Activated CD4-positive, alpha-beta T cell treated with anti-CD3 and anti-CD28 coated beads, Interleukin-2, amount 50 U/mL, for 1 hour (primary cell): ENCODE measurements at places on chromosomes 2 and 18.

GRCh38 chr2:220959391-220959802 is 612.7 kb downstream of the EPHA4 start:
- DNase-seq: no peak

DNA sequence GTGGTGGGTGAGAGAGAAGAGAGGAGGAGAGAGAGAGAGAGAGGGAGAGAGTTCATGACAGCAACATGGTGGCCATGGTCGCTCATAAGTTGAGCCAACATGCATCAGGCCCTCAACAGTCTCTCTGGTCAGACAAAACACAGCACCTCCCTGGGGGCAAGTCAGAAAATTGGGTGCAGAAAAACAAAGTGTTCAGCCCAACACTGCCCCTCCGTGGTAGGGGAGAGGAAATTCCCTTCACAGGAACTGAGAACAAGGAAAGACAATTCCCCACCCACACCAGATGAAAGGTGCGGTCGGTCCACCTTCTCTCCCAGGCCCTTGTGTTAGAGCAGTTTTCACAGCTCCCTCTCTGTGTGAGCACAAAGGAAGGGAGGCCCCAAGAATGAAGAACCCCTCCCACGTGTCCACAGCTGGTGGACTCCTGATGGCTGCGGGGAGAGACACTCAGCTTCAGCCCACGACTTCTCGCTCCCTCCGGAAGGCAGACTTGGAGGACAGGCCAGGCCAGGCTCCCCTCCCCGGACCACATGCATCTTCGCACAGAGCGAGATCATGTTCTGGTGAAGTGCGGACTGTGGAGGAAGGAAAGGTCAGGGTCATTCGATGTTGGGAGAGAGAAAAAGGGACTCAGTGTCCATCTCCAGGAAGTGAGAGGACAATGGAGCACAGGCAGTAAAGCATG is 181.7 kb downstream of the ANAPC1 start:
- DNase-seq: peak; percentile 43

GRCh38 chr2:46310446-46310845 is 13.2 kb downstream of the EPAS1 start:
- no peak for DNase-seq

GRCh38 chr18:10754128-10754527 is 228.3 kb downstream of the NAPG start:
- no peak for DNase-seq

GRCh38 chr2:176473177-176473576 is 203.9 kb downstream of the MTX2 start:
- no peak for DNase-seq

DNA sequence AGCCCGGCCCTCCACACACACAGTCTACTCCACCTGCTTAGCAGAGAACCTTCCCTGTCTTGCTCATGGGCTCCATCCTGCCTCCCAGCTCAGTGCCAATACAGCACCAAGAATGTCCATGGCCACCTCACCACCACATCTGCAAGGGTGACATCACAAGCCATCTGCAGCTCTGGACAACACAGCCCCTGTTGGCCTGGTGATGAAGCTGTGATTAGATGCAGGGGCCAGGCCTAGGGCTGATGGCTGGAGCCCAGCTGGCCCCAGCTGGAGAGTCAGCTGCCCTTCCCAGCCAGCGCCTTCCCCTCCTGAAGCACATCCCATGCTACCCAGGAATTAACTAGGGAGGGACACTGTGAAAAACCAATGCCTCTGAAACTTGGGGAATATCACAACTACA is 91.1 kb downstream of the TTC32 start:
- DNase-seq: no peak

GRCh38 chr2:153477636-153478288 is 800 bp downstream of the RPRM start:
- DNase-seq: no peak

DNA sequence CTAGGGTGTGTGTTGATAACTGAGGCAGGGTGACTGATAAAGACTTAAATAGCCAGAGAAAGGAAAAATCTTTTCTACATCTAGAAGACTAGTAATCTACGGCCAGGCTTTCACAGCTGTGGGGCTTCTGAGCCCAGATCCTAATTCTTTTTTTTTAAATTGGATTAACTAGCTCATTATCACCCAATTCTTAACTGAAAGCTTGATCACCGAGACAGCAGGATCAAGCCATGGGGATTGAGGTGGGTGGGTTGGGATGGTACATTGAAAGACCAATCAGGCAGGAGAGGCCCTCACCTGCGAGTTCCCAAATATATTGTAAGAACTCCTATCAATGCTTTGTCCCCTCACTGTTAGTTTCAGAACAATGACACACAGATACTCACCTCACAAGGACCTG is 20.0 kb upstream of the NFE2L2 start:
- DNase-seq: no peak

DNA sequence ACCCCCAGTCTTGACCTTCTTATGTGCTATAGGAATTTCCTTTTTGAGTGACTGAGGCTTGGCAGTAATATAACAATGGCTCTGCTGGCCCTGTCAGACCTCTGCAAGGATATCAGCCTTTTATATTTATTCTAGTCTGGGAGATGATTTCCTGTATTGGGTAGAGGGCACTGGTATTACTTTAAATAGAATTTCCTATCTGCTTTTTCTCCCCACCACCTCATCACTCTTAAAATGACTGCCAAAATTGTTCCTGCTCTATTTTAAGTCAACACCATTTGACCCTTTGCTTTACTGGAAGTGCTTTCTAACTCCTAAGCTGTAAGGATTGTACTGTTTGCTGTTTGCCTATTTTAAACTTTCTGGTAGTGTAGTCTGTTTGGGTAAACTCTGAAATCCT is 658.4 kb upstream of the FSHR start:
- DNase-seq: no peak

- no peak for DNase-seq
Measured at GRCh38 chr2:95317665-95318425, 20.7 kb downstream of the KCNIP3 start.

- DNase-seq: peak; percentile 43
Measured at GRCh38 chr18:13136056-13136903, 82.3 kb upstream of the LDLRAD4 start.

- no peak for DNase-seq
Measured at GRCh38 chr18:79950515-79951341, 725 bp downstream of the SLC66A2 start.

DNA sequence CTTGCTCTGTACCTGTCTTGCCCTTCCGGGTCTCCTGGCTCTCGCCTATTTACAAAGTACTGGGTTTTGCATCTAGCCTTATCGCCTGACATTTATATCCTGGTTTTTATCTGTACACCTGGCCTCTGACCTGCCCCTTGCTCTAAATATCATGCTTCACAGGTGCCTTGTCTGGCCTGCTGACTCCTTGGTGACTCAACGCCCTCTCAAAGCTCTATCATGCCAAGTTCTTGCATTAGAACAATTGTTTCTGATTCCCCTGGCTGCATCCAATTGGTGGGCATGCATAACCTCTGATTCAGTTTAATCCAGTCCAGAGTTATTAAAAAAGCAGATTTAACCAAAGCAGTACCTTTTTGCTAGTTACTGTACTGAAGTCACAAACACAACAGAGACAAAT is 113.9 kb upstream of the CCDC68 start:
- no peak for DNase-seq
